T1000 (cell line): ENCODE measurements at places on chromosomes 2 and 18.

- no peak for DNase-seq
These were observed 694 bp downstream of the THSD7B start for GRCh38 chr2:136766073-136766404.

- no peak for DNase-seq
These were observed 73.7 kb downstream of the FTCDNL1 start for GRCh38 chr2:199777315-199777714.

DNA sequence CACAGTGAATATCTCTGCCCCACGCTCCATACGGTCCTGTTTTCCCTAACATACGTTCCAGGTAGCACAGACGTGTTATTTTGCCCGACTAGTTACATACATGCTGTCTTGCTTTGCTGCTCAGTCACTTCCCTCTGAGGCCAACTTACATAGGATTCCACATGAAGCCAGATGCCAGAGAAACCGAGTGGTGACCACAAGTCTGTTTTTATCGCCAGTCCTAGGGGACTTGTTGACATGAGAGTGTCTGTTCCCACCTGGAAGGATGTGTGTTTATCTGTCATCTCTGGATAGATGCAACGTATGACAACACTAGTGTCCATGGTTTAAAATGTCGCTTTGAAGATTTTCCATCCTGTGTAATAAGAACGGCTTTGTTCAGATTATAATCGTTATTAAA, 32.6 kb downstream of the PMAIP1 start:
- no peak for DNase-seq

GRCh38 chr2:191078165-191078867, 64.3 kb upstream of the STAT1 start:
- DNase-seq: no peak
